Thymus (tissue), 14 donors: ENCODE measurements at places on chromosomes 2 and 18. TPM values are rescaled to one million over a fixed set of nuclear protein-coding genes. Genes with fewer than 3 reads are reported as not detected.

The HADHA gene
- polyA plus RNA-seq: 57.1 TPM

The HEATR5B gene
- polyA plus RNA-seq: 10.4 TPM

The CAD gene
- 18.6 TPM for polyA plus RNA-seq

The GALNT5 gene
- 0.71 TPM for polyA plus RNA-seq

The TSPYL6 gene
- 0.02 TPM for polyA plus RNA-seq

The POTEC gene
- 0.02 TPM for polyA plus RNA-seq

The LCT gene
- 0.09 TPM for polyA plus RNA-seq

The ATG4B gene
- 68.0 TPM for polyA plus RNA-seq

The CTAGE1 gene
- not detected for polyA plus RNA-seq

The KATNAL2 gene
- polyA plus RNA-seq: 6.5 TPM

The COBLL1 gene
- 4.9 TPM for polyA plus RNA-seq

The RAPGEF4 gene
- polyA plus RNA-seq: 3.6 TPM

The CHRNG gene
- polyA plus RNA-seq: 0.48 TPM

The PLCL1 gene
- polyA plus RNA-seq: 7.8 TPM

The IL1R1 gene
- 82.1 TPM for polyA plus RNA-seq

The AMER3 gene
- 0.02 TPM for polyA plus RNA-seq

The IRS1 gene
- polyA plus RNA-seq: 11.5 TPM

The SERPINB2 gene
- 11.3 TPM for polyA plus RNA-seq

The REG1B gene
- polyA plus RNA-seq: 0.68 TPM

The GCG gene
- 3.7 TPM for polyA plus RNA-seq

The OR6B2 gene
- polyA plus RNA-seq: not detected

The CHRNA1 gene
- 4.2 TPM for polyA plus RNA-seq

The ANKRD29 gene
- polyA plus RNA-seq: 13.0 TPM

The GALNT3 gene
- 18.9 TPM for polyA plus RNA-seq

The IL36G gene
- 2.7 TPM for polyA plus RNA-seq

The SYT4 gene
- 0.75 TPM for polyA plus RNA-seq

The ALS2 gene
- polyA plus RNA-seq: 10.3 TPM

The SCN7A gene
- 0.98 TPM for polyA plus RNA-seq

The PIKFYVE gene
- 13.0 TPM for polyA plus RNA-seq

The ERFE gene
- 0.96 TPM for polyA plus RNA-seq

The NAGK gene
- polyA plus RNA-seq: 206 TPM

The ZNF516 gene
- polyA plus RNA-seq: 8.9 TPM

The ALK gene
- polyA plus RNA-seq: 0.21 TPM

The ZNF521 gene
- polyA plus RNA-seq: 3.7 TPM

The GREB1 gene
- polyA plus RNA-seq: 0.43 TPM

The PLEK gene
- 35.3 TPM for polyA plus RNA-seq

The SATB2 gene
- 0.73 TPM for polyA plus RNA-seq

The NMUR1 gene
- 0.11 TPM for polyA plus RNA-seq
